Stimulated activated CD8-positive, alpha-beta memory T cell treated with anti-CD3 and anti-CD28 coated beads, Interleukin-15, amount 100 ng/mL, for 4 hours (primary cell): ENCODE measurements at places on chromosomes 5 and 9.

- no peak for DNase-seq
Measured at GRCh38 chr9:437066-437465, 222.4 kb downstream of the DOCK8 start.

- no peak for DNase-seq
Measured at GRCh38 chr9:127833555-127833954, 20.9 kb downstream of the ENG start.

GRCh38 chr5:159207686-159208513 is 1.5 kb downstream of the RNF145 start:
- peak; percentile 56 for DNase-seq

GRCh38 chr9:17764306-17764705 is 185.4 kb downstream of the SH3GL2 start:
- no peak for DNase-seq

DNA sequence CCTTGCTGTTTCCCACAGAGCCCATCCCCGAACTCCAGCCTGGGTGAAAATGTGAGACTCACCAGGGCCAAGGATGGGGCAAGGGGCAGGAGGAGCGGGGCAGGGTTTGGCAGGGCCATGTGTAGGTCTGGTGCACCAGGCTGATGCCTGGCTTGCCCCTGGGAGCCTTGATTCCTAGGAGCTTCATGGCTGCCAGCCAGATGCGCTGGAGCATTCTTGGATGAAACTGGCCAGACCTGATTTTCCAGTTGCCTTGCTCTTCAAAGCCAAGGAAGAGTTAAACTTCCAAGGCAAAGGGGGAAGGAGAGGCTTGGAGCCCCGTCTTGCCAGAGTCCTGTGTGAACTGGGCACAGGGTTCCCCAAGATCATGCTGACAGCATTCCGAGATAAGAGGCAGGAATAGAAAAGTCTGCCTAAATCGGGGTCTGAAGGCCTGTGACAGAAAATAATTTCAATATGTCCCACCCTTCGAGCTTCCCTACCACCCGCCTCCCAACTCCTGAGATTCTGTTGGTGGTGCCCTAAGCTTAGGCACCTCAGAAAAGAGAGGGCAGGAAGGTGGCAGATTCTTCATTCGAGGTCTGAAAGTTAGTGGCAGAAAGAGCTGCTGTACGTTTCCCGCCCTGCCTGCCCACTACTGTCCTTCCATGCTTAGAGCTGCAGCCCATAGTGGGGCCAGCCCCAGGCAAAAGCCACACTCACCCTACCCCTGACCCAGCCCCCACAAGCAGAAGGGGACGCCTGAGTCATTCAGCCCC is 20.4 kb downstream of the FAT2 start:
- no peak for DNase-seq

- DNase-seq: no peak
Measured at GRCh38 chr5:56601641-56602071, 213.7 kb upstream of the MAP3K1 start.
